ENCODE measurements at places on chromosomes 7 and 10. TPM values are rescaled to one million over a fixed set of nuclear protein-coding genes. Genes with fewer than 3 reads are reported as not detected.

- H3K27me3 ChIP-seq, result no peaks in the 10 kb centered on the region
- no peaks in the 10 kb centered on the region for H3K36me3 ChIP-seq
- DNase-seq, result peak; percentile 44
- H3K27ac ChIP-seq, result no peak overlapping the region
Measured at GRCh38 chr10:16887565-16887964, 70.3 kb upstream of the RSU1 start.

The NPFFR1 gene
- total RNA-seq, result not detected

GRCh38 chr10:299969-300368, 164.7 kb downstream of the ZMYND11 start:
- H3K4me1 ChIP-seq, result peaks cover 7% of the 10 kb centered on the region
- no peak overlapping the region for H3K27ac ChIP-seq
- no peaks in the 10 kb centered on the region for H3K27me3 ChIP-seq
- no peaks in the 10 kb centered on the region for H3K36me3 ChIP-seq
- H3K4me3 ChIP-seq, result no peak overlapping the region

- DNase-seq, result no peak
- H3K4me1 ChIP-seq, result peaks cover 5% of the 10 kb centered on the region
- H3K27me3 ChIP-seq, result no peaks in the 10 kb centered on the region
- no peak overlapping the region for H3K27ac ChIP-seq
- no peak overlapping the region for H3K4me3 ChIP-seq
Measured at GRCh38 chr10:208616-209015, 73.4 kb downstream of the ZMYND11 start.

The ASAH2 gene
- total RNA-seq, result 7.4 TPM

The MEIG1 gene
- not detected for total RNA-seq

The TTYH3 gene
- 34.7 TPM for total RNA-seq

GRCh38 chr10:58742141-58742540, 229.5 kb downstream of the BICC1 start:
- H3K4me1 ChIP-seq, result no peaks in the 10 kb centered on the region
- H3K27me3 ChIP-seq, result no peaks in the 10 kb centered on the region
- no peak for DNase-seq
- H3K27ac ChIP-seq, result no peak overlapping the region

The SLC26A5 gene
- total RNA-seq, result not detected

DNA sequence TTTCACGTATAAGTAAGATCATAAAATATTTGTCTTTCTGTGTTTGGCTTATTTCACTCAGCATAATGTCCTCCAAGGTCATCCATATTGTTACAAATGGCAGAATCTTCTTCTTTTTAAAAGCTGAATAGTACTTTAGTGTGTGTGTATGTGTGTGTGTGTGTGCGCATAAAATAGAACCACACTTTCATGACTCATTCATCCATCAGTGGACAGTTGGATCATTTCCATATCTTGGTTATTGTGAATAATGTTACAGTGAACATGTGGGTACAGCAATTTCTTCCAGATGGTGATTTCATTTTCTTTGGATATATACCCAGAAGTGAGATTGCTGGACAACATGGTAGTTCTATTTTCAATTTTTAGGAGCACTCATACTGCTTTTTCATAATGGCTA, 622.4 kb downstream of the NRG3 start:
- peaks cover 6% of the 10 kb centered on the region for H3K4me1 ChIP-seq
- peak; percentile 63 for DNase-seq
- no peak overlapping the region for H3K27ac ChIP-seq
- no peak overlapping the region for H3K4me3 ChIP-seq

GRCh38 chr10:116286626-116287200, 13.7 kb upstream of the GFRA1 start:
- no peak for DNase-seq
- H3K36me3 ChIP-seq, result no peaks in the 10 kb centered on the region
- H3K27ac ChIP-seq, result no peak overlapping the region
- no peaks in the 10 kb centered on the region for H3K4me1 ChIP-seq

DNA sequence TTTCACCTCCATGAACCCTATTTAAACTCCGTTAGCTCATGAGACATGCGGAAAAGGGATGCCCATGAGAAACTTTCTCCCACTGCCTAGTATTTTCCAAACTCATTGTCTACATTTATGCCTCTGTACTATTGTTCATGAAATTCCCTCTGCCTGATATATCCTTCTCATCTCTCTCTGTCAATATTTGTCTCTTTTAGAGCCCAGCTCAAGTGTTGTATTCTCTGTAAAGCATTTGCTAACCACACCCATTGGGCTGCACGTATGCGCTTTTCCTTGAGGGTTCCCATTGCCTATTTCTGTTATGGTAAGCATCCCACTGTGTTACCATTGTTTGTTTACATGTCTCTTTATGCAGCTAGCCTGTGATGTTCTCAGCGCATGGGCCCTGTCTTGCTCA, 211.4 kb downstream of the MDFIC start:
- H3K27ac ChIP-seq, result no peak overlapping the region
- H3K36me3 ChIP-seq, result no peaks in the 10 kb centered on the region
- no peak for DNase-seq

The PHYHIPL gene
- not detected for total RNA-seq

- peak; percentile 75 for DNase-seq
- H3K27ac ChIP-seq, result no peak overlapping the region
- peaks cover 16% of the 10 kb centered on the region for H3K36me3 ChIP-seq
- H3K4me3 ChIP-seq, result no peak overlapping the region
- H3K27me3 ChIP-seq, result no peaks in the 10 kb centered on the region
Measured at GRCh38 chr10:72567421-72567820, 58.5 kb downstream of the MICU1 start.

The TSPAN12 gene
- not detected for total RNA-seq

GRCh38 chr10:92829042-92829785, 19.1 kb upstream of the EXOC6 start:
- no peak overlapping the region for H3K4me3 ChIP-seq
- no peaks in the 10 kb centered on the region for H3K36me3 ChIP-seq
- peaks cover 7% of the 10 kb centered on the region for H3K4me1 ChIP-seq
- H3K27me3 ChIP-seq, result no peaks in the 10 kb centered on the region

GRCh38 chr7:90530263-90530662, 60.8 kb downstream of the PTTG1IP2 start:
- H3K27me3 ChIP-seq, result no peaks in the 10 kb centered on the region
- no peaks in the 10 kb centered on the region for H3K36me3 ChIP-seq
- H3K4me1 ChIP-seq, result peaks cover 10% of the 10 kb centered on the region
- peak overlapping the region; percentile 42 for H3K27ac ChIP-seq
- peak; percentile 79 for DNase-seq
- H3K4me3 ChIP-seq, result no peak overlapping the region

The LRRD1 gene
- not detected for total RNA-seq

- peaks cover 12% of the 10 kb centered on the region for H3K4me1 ChIP-seq
- H3K4me3 ChIP-seq, result no peak overlapping the region
- no peaks in the 10 kb centered on the region for H3K36me3 ChIP-seq
- H3K27me3 ChIP-seq, result no peaks in the 10 kb centered on the region
Measured at GRCh38 chr7:3955026-3955425, 654.0 kb downstream of the SDK1 start.

The PPP1R3C gene
- 0.30 TPM for total RNA-seq

- peaks cover 3% of the 10 kb centered on the region for H3K36me3 ChIP-seq
- H3K27ac ChIP-seq, result peak overlapping the region; percentile 84
- peaks cover 14% of the 10 kb centered on the region for H3K4me1 ChIP-seq
- peak overlapping the region; percentile 82 for H3K4me3 ChIP-seq
- no peaks in the 10 kb centered on the region for H3K27me3 ChIP-seq
- peak; percentile 71 for DNase-seq
Measured at GRCh38 chr7:128863433-128863989, 855 bp downstream of the ATP6V1F start.

The PTN gene
- 0.26 TPM for total RNA-seq

DNA sequence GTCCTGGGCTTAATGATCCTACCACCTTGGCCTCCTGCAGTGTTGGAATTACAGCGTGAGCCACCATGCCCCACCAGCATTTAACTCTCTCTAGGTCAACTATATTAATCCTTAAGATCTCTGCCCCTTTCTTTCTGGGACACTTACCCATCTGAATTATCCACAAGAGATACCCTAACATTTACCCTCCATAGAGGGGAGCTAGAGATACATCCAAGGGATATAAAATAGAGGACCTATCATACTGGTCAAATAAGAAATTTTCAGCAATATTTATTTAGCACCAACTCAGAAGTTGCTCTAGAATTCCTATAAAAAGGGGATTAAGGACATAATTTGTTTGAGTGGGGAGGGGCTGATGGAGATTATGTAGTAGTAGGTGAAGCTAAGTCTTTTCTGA, 96.5 kb downstream of the OTUD1 start:
- DNase-seq, result no peak
- H3K4me3 ChIP-seq, result no peak overlapping the region
- no peaks in the 10 kb centered on the region for H3K36me3 ChIP-seq
- peaks cover 7% of the 10 kb centered on the region for H3K4me1 ChIP-seq

- H3K4me3 ChIP-seq, result no peak overlapping the region
- H3K27ac ChIP-seq, result no peak overlapping the region
- H3K36me3 ChIP-seq, result no peaks in the 10 kb centered on the region
- no peaks in the 10 kb centered on the region for H3K27me3 ChIP-seq
Measured at GRCh38 chr7:41010418-41010817, 692.5 kb downstream of the INHBA start.

GRCh38 chr7:2665359-2665791, 22.6 kb upstream of the AMZ1 start:
- no peak overlapping the region for H3K27ac ChIP-seq
- H3K4me3 ChIP-seq, result no peak overlapping the region
- H3K27me3 ChIP-seq, result peaks cover 27% of the 10 kb centered on the region
- no peaks in the 10 kb centered on the region for H3K4me1 ChIP-seq
- no peak for DNase-seq
- H3K36me3 ChIP-seq, result no peaks in the 10 kb centered on the region

The CFAP70 gene
- 2.9 TPM for total RNA-seq

- no peaks in the 10 kb centered on the region for H3K4me1 ChIP-seq
- H3K4me3 ChIP-seq, result no peak overlapping the region
- no peaks in the 10 kb centered on the region for H3K36me3 ChIP-seq
- no peak for DNase-seq
- H3K27me3 ChIP-seq, result peaks cover 46% of the 10 kb centered on the region
- H3K27ac ChIP-seq, result no peak overlapping the region
Measured at GRCh38 chr7:95874541-95875265, 102.3 kb downstream of the DYNC1I1 start.

DNA sequence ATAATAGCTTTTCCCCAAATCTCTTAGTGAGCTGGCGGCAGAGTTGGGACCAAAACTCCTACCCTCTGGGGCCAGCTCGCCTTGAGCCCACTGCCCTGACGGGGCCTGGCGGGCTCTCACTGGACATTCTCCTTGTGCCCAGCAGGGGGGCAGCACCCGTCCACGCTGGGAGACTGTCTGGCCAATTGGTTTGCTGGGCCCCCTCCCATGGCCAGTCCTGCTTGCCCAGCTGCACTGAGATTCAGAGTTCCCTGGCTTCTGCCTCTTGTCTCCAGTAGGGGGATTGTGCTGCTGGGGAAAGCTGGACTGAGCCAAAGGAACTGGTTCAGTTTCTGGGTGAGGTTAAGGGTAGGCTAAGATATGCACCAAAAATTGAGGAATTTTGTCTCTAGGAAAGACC, 59.8 kb downstream of the RAMP3 start:
- H3K27ac ChIP-seq, result no peak overlapping the region
- no peaks in the 10 kb centered on the region for H3K36me3 ChIP-seq
- H3K4me1 ChIP-seq, result peaks cover 6% of the 10 kb centered on the region
- H3K27me3 ChIP-seq, result peaks cover 85% of the 10 kb centered on the region

The RASA4 gene
- 2.1 TPM for total RNA-seq

DNA sequence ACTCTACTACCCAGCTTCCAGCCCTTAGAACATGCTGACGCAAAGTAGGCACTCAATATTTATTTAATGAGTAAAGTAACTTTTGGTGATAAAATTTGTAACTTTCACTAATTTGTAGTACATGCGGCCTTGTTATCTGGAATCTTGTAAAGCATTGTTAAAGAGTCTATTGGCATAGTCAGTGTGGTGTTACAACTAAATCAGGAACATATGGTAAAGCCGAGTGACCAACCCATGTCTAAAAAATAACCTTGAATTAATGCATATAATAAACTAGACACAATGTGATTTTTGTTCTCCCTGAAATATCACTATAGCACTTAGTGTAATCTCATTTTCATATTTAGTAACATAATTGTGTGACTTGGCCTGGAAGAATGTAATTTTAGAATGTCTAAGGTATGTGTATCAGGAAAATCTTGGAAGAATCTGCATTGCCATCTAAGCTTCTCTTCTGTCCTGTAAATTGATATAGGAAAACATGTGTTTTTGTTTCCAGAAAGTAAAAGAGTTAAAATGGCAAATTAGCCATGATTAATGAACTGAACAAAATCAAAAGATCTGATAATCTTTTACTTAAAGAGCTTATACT, 256.7 kb upstream of the GNAI1 start:
- DNase-seq, result no peak
- H3K27ac ChIP-seq, result no peak overlapping the region
- H3K4me1 ChIP-seq, result no peaks in the 10 kb centered on the region
- no peak overlapping the region for H3K4me3 ChIP-seq

The PRSS1 gene
- total RNA-seq, result not detected

DNA sequence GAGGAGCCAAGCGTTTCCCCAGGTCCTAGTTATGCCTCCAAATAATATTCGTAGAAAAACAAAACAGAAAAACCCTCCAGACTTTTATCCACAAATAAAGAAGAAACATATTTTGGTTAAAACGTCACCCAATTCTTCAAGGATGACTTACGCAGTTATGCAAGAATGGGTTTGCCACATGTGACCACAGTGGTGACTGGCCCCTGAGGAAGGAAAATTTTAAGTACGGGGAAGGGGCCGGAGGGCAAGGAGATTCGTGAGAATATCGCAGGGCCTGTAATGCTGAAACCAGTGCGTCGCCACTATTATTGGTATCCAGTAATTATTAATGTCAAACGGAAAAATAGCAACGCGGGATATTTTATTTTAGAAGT, 537 bp upstream of the MRPS24 start:
- H3K4me3 ChIP-seq, result peak overlapping the region; percentile 91
- H3K27ac ChIP-seq, result peak overlapping the region; percentile 99
- DNase-seq, result peak; percentile 87
- H3K4me1 ChIP-seq, result peaks cover 36% of the 10 kb centered on the region
- H3K36me3 ChIP-seq, result peaks cover 33% of the 10 kb centered on the region
- no peaks in the 10 kb centered on the region for H3K27me3 ChIP-seq

The HMX3 gene
- total RNA-seq, result not detected

The DOCK1 gene
- total RNA-seq, result 40.0 TPM

DNA sequence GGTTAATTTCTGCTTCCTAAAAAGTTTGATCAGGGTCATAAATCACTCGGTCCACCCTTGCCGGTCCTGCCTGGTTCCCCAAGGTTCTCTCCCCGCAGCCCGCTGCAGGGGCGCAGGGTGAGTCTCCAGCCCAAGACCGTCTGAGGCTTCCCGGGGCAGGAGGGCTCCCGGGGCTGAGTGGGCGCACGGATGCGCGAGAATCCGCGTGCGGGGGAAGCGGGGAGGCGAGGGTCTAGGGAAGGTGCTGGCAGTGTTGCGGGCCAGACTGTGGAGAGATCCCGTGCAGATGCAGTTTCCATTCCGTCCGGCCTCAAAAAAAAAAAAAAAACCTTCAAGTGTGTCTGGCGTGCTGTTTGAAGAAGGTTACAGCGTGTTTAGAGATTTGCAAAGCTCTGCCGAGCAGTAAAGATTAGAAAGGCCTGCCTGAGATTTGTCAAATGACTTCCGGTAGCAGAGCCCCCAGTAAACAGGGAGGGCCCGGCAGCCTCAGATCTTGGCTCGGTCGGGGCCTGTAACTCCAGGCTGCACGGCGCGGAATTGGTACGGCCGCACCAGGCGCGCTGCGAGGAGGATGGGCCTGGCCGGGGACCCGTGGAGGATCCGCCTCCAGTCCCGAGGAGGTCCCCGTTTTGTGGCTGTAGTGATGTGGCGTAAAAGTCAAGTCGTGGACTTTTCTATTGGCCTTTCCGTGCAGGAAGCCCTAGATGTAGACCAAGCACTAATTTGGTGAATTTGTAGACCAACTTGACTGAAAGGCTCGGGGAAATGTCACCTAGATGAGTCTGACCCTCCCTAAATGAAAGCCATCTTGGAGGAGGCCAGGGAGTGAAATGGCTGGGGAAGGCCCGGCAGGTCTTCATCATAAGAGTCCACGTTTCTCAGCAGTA, 293.2 kb upstream of the NFE2L3 start:
- no peak for DNase-seq
- H3K27ac ChIP-seq, result no peak overlapping the region
- peaks cover 19% of the 10 kb centered on the region for H3K27me3 ChIP-seq
- no peaks in the 10 kb centered on the region for H3K36me3 ChIP-seq
- no peak overlapping the region for H3K4me3 ChIP-seq
- H3K4me1 ChIP-seq, result peaks cover 5% of the 10 kb centered on the region
